Right cardiac atrium (tissue), 5 donors: ENCODE measurements at places on chromosomes 3 and 15. TPM values are rescaled to one million over a fixed set of nuclear protein-coding genes. Genes with fewer than 3 reads are reported as not detected.
A peak's percentile ranks its signal among the peaks of the same experiment; 100 is the strongest.

DNA sequence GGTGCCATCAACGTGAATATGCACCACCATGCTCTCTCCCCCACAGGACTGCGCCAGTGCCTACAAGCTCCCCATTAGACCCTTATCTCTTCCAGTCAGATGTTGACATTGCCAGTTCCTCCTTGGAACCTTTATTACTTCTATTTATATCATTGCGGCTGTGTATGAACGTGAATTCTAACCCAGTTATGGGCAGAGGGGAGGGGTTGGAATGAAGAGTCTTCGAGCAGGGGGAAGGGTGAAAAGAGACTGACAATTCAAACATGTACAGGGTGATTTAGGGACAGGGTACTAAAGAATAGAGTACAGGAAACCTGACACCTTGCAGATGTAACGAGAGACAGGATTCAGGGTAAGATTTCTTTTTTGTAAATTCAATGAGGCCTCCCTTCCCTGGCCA is 41.8 kb upstream of the ST6GAL1 start:
- no peak for DNase-seq

DNA sequence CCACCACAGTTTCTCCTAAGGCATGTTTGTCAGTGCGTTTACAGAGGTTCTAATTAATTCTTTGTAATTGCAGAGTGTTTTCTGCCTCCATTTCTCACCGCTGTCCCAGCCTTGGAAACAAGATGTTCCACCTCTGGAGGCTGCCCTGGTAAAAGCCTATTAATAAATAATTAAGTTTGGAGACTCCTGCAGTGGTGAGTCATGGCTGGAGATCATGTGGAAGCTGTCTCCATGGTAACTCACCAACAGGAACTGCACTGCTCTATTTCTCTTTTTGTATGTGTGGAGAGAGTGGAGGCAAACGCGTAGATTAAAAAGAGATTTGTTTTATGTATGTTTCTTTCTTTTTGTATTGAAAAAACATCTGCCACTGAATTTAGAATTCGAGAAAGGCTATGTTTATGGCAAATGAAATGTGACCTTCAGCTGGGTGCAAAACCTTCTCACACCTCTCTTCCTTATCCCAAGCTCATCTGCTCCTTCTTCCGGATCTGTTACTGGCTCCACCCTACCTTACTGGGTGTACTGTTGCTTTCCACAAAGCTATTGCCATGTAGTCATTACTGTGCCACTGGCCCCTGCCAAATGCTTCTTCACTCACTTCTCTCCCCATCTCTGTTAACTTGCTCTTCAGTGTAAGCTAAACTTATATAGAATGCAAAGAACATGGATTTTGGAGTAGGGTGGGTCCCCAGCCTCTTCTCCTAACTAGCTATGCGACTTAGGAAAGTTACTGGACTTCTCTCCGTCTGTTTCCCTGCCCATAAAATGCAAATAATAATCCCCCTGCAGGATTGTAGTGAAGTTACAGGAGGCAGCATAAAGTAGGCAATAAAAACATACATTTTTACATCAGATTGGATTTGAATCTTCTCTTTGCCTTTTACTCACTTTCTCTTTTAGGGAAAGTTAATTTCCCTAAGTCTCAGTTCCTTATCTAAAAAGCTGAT is 778.5 kb downstream of the NTRK3 start:
- no peak for DNase-seq

GRCh38 chr3:116340680-116341216 is 104.5 kb downstream of the LSAMP start:
- DNase-seq = no peak

DNA sequence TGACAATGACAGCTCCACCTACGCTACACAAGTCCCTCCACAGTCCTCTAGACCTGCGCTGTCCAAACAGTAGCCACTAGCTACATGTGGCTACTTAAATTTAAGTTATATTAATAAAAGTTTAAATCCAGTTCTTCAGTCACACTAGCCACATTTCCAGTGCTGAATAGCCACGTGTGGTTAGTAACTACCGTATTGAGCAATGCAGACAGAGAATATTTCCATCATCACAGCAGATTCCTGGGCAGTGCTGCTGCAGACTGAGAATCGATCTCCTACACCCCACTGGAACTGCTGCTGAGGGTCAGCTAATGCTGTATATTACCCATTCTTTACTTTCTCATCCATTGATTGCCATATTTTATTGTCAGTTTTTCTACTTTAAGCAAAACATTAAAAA is 40.9 kb downstream of the HDC start:
- DNase-seq = no peak

DNA sequence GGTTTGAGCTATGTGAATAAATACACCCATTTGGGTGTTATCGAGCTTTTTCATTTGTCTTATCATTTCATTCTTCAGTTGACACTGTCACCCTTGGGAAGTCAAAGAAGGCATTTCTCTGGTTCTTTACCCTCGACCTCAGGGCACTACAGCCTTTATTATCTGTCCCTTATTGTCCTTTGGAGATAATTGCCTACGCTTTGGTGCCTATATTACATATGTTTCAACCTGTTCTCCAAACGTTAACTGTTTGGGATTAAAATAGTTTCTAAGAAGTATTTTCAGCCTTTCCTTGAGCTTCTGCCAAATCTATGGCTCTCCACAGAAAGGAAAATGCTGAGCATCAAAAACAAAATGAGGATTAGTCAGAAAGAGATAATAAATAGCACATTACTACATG is 395.4 kb upstream of the ADAMTS9 start:
- DNase-seq = no peak

DNA sequence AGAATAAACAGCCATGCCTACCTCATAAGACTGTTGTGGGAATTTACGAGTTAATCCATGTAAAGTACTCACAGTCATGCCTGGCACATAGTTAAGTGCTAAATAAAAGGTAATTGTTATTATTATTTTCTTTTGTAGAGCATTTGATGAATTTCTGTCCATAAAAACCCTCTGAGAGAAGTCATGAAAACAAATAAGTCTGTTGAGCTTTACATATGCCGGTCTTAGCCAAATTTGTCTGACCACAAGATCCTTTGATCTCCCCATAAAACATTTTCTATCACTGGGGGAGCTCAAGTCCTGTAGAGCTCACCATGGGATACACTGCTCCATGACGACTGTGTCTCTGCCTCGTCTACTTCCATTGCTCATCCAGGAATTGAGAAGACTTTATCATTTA is 114.0 kb downstream of the MAGI1 start:
- no peak for DNase-seq

- DNase-seq = no peak
Measured at GRCh38 chr3:194205675-194206133, 69.8 kb downstream of the HES1 start.

GRCh38 chr3:86954226-86954625 is 36.7 kb downstream of the VGLL3 start:
- no peak for DNase-seq

- DNase-seq = no peak
Measured at GRCh38 chr3:74515451-74515850, 99.0 kb downstream of the CNTN3 start.

DNA sequence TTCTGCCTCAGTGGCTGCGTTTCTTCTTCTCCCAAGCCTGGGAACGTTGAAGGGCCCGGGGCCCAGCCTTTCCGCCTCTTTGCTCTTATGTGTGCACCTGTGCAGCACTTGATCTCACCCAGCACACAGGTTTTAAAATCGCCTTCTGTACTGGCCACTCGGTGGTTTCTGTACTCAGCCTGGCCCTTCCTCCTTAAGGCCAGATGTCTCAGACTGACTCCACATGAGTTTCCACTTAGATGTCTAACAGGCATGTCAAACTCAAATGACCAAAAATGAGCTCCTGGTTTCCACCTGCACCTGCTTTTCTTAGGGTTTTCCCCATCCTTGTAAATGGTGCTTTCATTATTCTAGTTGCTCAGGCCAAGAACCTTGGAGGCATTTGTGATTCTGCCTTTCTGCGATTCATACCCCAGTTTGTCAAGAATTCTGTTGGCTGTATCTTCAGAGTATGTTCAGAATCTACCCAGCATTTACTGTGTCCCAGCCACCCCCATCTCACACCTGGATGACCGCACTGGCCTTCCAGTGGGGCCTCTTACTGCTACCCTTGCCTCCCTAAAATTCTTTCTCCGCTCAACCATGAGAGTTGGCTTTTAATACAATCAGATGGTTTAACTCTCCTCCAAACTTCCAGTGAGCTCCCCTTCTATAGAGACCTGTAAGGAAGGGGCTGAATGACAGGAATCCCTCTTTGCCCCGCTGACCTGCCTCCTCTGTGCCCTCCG is 2.2 kb upstream of the TRAK1 start:
- no peak for DNase-seq

DNA sequence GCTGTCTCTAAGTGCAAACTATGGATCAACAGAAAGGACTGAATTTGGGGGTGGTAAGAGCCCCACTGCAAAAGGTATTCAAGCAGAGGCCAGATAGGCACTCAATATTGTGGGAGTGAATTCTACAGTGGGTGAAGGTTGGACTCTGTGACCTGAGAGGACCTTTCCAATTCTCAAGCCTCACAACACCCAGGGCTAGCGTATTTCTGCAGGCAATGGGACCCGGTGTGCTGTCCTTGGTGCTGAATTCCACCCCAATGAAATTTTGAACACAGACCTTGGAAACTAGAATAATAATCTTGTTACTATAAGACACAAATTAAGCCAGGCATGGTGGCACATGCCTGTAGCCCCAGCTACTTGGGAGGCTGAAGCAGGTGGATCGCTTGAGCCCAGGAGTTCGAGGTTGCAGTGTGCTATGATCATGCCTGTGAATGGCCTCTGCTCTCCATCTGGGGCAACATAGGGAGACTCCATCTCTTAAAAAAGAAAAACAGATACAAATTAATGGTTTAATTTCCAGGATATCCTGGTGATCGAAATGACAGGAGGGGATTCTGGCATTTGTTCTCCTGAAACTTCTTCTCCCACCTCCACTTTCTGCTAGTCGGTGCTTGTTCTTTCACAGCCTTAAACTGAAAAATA is 135.4 kb downstream of the RAB11A start:
- no peak for DNase-seq

DNA sequence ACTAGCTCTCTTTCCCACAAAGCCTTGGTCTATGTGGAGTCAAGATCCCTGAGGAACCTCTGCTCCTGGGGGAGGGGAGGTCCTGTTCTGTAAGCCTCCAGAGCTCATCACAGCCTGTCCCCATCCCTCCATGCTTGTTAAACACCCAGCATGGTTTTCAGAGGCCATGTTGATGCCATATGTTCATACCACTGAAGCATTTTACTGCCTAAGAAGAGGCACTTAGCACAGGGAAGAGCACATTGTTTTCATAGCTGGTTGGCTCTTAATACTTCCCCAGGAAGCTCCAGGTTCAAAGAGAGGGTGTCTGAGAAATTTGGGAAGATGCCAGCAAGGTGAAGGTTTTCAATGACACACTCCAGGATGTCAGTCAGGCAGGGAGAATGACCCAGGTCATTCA is 25.6 kb downstream of the CPNE4 start:
- DNase-seq = no peak

GRCh38 chr15:51494411-51495314 is 127.9 kb downstream of the DMXL2 start:
- no peak for DNase-seq

DNA sequence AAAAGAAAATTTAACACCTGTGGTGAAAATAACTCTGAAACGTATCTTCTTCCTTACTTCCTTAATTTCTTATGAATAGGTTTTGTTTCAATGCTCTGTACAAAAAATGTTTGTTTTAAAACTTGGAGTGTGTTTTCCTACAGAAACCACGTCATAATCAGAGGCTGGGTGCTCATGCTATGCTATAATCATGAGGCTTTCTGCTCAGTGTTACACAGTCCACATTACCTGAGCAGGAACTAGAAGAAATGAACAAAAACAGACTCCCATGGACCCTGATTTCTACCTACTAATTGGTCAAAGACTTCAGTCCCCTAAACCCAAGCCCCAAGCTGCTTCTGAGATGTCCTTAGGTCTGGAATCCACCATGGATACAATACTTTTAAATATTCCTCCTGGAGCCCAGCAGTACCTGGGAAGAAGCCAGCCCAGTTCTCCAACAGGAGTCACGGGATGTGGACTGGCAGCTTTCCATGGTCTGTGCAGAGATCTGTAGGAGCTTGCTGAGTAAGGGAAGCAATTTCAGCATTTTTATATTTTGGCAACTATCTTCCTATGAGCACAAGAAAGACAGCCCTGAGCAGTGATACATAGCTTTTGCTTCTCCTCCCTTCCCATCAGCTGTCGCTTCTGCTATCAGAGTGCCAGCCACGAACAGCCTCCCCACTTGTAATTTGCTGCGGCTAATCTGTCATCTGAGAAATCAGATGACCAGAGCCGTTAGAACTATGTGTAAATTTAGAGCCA is 65.6 kb downstream of the WDR72 start:
- peak; percentile 78 for DNase-seq

DNA sequence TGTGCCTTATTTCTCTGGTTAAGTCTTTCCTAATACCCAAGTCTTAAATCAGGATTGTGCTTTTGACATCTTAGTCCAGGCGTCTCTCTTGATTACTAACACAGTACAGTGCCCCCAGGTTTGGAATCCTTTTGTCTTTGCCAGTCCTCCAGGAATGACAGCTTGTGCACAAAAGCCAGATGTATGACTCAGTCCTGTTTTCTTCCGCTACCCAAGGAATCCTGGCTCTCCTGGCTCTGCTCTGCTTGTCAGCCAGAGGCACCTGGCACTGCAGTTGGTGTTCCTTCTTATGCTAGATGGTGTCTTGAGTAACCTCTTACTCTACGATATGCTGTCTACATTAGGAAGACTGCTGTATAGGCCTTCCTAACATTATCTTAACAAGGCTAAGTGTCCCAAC is 728.2 kb upstream of the NECTIN3 start:
- DNase-seq = no peak

- DNase-seq = no peak
Measured at GRCh38 chr3:104796556-104796955, 570.2 kb upstream of the ALCAM start.

DNA sequence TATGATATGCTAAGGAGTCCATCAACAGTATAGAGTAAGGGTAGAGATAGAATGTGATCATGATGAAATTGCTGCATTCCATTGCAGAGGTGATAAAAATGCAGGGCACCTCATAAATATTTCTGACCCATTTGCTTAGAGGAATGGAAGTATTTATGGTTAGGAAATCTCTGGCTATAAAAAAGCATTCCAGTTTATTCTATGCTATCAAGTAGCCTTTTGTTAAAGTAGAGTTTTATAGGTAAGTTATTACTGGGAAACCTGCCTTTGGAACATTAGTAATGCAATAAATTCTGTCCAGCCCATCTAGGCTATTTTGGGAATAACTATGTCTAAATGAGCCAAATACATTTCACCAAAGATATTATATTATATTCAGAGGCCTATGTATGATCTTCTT is 19.8 kb upstream of the STRIT1 start:
- DNase-seq = no peak

Gene CKMT1A
- total RNA-seq = 0.43 TPM

Gene SSUH2
- total RNA-seq = 0.75 TPM

Gene DUOXA1
- total RNA-seq = 0.72 TPM

Gene SLC24A5
- total RNA-seq = not detected

Gene ZBED2
- total RNA-seq = not detected

Gene CFAP100
- not detected for total RNA-seq

Gene MEF2A
- total RNA-seq = 145 TPM

Gene SOX2
- total RNA-seq = not detected

Gene MKRN2OS
- total RNA-seq = not detected
